ENCODE measurements at places on chromosomes 12 and 14. TPM values are rescaled to one million over a fixed set of nuclear protein-coding genes. Genes with fewer than 3 reads are reported as not detected.

The GPRC5A gene
- total RNA-seq = 12.1 TPM

DNA sequence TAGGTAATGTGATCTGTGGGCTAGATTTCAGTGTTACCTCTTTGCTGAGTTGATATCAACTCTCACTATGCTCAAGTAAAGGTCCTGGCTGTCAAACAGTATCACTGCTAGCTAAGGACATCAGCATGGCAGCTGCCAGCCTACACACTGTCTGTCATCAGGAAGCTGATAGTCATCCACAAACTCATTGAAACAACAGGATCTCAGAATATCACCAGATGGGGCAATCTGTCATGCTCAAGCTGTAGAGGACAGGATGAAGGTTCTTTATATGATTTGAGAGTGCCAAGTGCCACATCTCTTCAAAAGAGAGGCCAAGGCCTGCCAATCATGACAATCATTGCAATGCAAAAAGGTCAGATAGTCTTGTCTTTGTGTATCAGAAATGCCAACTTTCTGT is 811.5 kb upstream of the SEL1L start:
- DNase-seq = no peak

DNA sequence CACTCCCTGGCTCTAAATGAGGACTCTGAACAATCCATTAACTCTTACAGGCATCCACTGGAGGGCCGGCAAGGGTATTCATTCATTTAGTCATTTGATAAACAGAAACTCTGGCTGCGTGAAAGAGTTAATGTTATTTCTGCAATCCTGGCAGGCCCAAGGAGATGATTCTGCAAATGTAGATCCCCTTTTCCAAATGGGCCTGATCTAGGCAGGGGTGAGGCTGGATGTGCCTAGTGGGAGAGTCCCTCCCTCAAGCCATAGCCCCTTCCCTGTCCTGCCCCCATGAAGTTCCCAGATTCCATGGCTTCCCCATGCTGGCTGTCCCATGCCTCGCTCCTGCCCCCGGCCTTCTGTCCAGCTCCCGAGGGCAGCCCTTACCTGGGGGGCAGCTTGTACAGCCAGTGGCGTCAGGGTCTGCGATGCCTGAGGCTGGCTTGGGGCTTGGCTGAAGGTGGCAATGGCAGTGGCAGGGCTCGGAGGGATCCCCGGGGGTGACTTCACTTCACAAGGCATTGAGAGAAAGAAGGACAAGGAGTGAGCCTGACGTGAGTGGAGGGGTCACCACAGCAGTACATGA is 18.4 kb downstream of the POU6F1 start:
- DNase-seq = no peak

DNA sequence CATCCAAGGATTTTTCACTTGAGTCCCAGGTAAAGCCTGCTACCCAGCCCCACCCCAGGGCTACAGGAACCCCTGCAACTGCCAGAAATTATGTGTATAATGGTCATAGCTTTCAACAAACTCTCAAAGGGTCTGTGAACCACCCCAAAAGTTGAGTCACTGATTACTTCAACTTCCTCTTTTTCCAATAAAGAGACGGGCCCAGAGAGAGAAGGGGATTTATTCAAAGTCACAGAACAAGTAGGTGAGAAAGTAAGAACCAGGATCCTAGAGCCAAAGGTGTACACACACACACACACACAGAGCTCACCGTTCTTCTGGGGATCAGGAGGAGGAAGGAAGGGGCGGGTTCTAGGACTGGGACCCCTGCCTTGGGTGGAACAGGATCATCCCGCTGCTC is 4.8 kb upstream of the ITPK1 start:
- no peak for DNase-seq

- DNase-seq = no peak
Observed at GRCh38 chr12:15535352-15535781, 213.1 kb downstream of the PTPRO start.
